ENCODE measurements at places on chromosomes 11 and 22. TPM values are rescaled to one million over a fixed set of nuclear protein-coding genes. Genes with fewer than 3 reads are reported as not detected.

DNA sequence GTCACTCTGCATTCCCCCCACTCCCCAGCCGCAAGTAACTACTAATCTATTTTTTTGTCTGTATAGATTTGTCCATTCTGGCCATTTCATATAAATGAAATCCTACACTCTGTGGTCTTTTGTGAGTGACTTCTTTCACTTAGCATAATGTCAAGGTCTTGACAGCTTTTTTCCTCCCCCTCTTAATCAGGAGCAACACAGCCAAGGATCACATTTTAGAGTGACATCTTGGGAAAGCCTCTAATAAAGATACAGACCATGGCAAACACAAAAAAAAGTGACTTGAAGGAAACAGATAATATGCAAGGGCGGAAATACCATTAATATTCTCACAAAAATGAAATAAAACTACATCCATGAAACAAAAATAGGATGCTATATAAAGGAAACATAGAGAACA lies 43.9 kb downstream of the RAB30 start:
- no peak overlapping the region for H3K4me3 ChIP-seq
- H3K27ac ChIP-seq, result no peak overlapping the region
- H3K4me1 ChIP-seq, result peaks cover 10% of the 10 kb centered on the region

- no peak overlapping the region for H3K27ac ChIP-seq
- DNase-seq, result no peak
- no peaks in the 10 kb centered on the region for H3K36me3 ChIP-seq
- no peak overlapping the region for H3K4me3 ChIP-seq
- H3K27me3 ChIP-seq, result no peaks in the 10 kb centered on the region
- H3K4me1 ChIP-seq, result no peaks in the 10 kb centered on the region
Observed at GRCh38 chr11:69429716-69430491, 51.6 kb upstream of the LINC01488 start.

DNA sequence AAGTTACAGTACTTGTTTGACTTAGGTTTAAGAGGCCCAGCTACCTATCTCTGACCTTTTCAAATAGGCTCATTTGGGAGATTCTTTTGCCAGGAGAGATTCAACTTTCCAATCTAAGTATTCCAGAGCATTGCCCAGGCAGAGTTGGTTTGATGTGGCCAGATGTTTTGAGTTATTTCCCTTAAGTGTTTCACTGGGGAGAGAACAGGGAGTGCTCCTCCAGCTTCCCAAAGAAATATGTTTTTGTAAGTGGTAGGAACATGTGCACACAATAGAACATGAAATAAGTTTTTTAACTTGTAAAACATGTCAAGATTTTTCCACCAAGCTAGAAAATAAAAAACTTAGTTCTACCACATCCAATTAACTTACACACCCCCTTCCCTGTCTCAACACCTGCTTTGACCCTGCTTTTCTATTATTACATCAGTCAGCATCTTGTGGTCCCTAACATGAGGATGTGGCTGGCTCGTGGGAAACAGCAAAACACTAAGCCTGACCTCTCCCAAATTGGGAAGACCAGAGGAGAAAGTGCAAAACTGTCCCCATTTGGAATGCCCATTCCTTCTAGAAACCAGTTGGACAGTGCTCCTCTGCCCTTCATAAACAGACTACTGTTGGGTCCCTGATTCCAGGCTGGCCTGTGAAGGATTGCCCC lies 70.4 kb upstream of the RASSF10 start:
- peaks cover 16% of the 10 kb centered on the region for H3K36me3 ChIP-seq
- no peak for DNase-seq
- H3K4me3 ChIP-seq, result no peak overlapping the region
- H3K27me3 ChIP-seq, result no peaks in the 10 kb centered on the region
- no peaks in the 10 kb centered on the region for H3K4me1 ChIP-seq
- H3K27ac ChIP-seq, result no peak overlapping the region

GRCh38 chr11:112294688-112295340 lies 34.2 kb upstream of the PLET1 start:
- H3K4me1 ChIP-seq, result peaks cover under 1% of the 10 kb centered on the region
- H3K27ac ChIP-seq, result peak overlapping the region; percentile 60
- H3K4me3 ChIP-seq, result no peak overlapping the region

DNA sequence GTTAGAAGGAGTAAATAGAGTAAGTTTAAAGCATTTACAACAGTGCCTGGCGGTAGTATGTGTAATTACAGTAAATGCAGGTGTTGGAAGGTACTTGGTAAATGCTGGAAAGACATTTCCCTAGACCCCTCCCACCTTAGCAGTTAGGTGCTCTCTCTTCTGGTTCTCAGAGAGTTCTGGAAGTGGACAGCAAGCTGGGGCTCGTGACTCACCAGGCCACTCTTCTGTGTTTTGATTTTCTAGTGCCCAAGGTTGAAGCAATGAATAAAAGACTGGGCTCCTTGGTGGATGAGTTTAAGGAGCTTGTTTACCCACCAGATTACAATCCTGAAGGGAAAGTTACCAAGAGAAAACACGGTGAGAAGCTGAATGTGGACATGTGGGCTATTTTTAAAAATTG lies 27.6 kb downstream of the SNU13 start:
- no peak for DNase-seq
- no peak overlapping the region for H3K4me3 ChIP-seq
- H3K36me3 ChIP-seq, result peaks cover 59% of the 10 kb centered on the region
- peak overlapping the region; percentile 85 for H3K27ac ChIP-seq

- H3K27ac ChIP-seq, result peak overlapping the region; percentile 58
- peak; percentile 42 for DNase-seq
Observed at GRCh38 chr11:61392981-61393595, 701 bp downstream of the TMEM216 start.

Gene RASL10A
- not detected for total RNA-seq

DNA sequence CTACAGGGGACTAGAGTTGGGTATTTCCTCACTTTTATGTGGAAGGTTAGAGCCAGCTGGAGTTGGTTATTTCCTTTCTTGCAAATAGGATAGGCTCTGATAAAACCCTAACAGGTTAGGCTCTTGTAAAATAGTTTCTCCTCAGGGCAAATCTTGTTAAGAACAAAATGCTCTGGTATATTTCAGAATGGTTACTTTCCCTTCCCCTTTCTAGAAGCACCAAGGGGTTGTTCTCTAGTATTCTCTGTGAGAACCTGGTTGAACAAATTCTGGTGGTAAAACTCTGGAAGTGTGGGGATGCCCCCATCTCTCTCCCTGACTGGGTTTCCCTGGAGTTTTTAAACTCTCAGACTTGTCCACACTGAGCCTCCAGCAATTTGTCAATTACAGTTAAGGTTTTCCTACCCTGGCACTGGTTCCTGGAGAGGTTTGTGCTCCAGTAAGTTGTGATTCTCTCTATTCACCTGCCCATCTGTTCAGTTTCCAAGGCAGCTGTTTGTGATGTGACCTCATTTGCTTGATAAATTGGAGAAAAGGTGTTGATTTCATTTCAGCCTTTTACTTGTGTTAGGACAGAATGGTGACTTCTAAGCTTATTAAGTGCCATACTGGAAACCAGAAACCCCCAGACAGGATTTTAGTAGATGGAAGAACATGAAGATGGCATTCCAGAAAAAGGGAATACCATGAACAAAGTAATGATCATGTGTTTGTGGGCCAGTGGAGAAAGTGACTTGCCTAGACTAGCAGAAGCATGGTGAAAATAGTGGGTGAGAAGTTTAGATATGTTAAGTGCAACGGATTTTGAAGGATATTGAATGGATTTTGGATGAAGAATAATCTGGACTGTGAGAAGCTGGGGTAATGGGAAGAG lies 64.6 kb downstream of the EXT2 start:
- no peak for DNase-seq
- no peaks in the 10 kb centered on the region for H3K27me3 ChIP-seq
- H3K27ac ChIP-seq, result no peak overlapping the region
- H3K36me3 ChIP-seq, result no peaks in the 10 kb centered on the region
- no peaks in the 10 kb centered on the region for H3K4me1 ChIP-seq

DNA sequence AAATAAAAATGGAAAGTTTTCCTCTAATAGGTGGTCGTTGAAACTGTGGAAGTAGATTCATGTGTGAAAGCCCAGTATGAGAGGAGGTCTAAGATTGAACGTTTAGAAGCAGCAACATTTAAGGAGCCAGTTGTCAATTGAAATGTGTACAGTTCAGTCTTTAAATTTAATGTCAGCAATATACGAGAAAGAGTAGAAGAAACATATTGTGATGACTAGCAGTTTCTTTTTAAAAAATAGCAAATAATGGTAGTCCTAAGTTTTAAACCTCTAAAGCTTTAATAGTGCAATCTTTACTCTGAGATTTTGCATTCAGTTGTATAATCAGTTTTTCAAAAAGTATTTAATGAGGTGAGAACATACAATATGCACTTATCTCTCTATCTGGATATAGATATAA lies 44.9 kb downstream of the TMEM135 start:
- H3K4me1 ChIP-seq, result no peaks in the 10 kb centered on the region
- H3K27ac ChIP-seq, result no peak overlapping the region
- no peak for DNase-seq
- no peaks in the 10 kb centered on the region for H3K36me3 ChIP-seq

GRCh38 chr11:9755561-9756185 lies 91.8 kb downstream of the SWAP70 start:
- no peaks in the 10 kb centered on the region for H3K27me3 ChIP-seq
- H3K36me3 ChIP-seq, result peaks cover 1% of the 10 kb centered on the region
- H3K27ac ChIP-seq, result no peak overlapping the region
- DNase-seq, result no peak

- no peak for DNase-seq
- H3K27me3 ChIP-seq, result no peaks in the 10 kb centered on the region
- H3K4me3 ChIP-seq, result no peak overlapping the region
- peaks cover 30% of the 10 kb centered on the region for H3K4me1 ChIP-seq
Observed at GRCh38 chr11:12719221-12719620, 45.0 kb downstream of the TEAD1 start.

Gene MAP6
- 8.1 TPM for total RNA-seq

GRCh38 chr11:120912504-120912903 lies 111.4 kb upstream of the TBCEL start:
- peaks cover 2% of the 10 kb centered on the region for H3K36me3 ChIP-seq
- peak; percentile 58 for DNase-seq
- no peak overlapping the region for H3K27ac ChIP-seq
- H3K4me3 ChIP-seq, result no peak overlapping the region
- H3K4me1 ChIP-seq, result no peaks in the 10 kb centered on the region
- H3K27me3 ChIP-seq, result no peaks in the 10 kb centered on the region

DNA sequence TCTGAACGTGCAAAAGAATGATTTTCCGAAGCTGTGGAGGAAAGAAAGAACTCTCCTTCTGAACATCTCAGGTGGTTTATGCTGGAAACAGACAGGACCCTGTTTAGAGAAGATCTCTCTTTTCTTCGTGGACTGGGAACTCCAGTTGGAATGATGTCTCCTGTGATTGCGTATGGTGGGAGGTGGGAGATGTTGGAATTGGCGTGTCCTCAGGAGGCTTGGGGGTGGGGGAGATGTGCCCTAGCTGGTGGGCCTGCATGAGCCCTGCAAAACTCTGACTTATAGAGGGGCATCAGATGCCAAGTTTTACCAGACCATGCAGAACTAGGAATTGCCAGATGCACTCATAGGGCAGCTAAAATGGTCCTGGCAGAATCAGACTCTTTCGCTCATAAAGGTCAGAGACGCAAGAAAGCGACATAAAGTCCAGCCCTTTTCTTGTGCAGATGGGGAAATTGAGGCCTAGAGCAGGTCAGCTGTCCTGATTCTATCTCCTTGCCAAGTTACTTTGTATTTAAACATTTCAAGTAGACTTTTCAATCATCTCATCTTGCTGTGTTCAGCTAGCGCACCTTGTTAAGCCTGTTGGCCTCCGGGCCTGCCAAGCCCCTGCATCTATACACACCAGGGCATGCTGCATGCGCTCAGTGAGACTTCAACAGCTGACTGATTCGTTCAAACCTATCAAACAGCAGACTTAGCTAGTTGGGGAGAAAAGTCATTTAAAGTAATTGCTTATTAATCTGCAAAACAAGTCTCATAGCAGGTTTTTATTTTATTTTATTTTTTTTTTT lies 34.2 kb upstream of the EHF start:
- H3K36me3 ChIP-seq, result no peaks in the 10 kb centered on the region
- H3K4me1 ChIP-seq, result peaks cover 4% of the 10 kb centered on the region

Gene KCNK7
- total RNA-seq, result 1.1 TPM

Gene ADORA2A
- total RNA-seq, result 10.0 TPM

GRCh38 chr11:85472953-85473352 lies 154.2 kb downstream of the DLG2 start:
- peak; percentile 28 for DNase-seq
- peaks cover 10% of the 10 kb centered on the region for H3K4me1 ChIP-seq
- no peak overlapping the region for H3K27ac ChIP-seq
- no peaks in the 10 kb centered on the region for H3K27me3 ChIP-seq
- H3K4me3 ChIP-seq, result no peak overlapping the region

DNA sequence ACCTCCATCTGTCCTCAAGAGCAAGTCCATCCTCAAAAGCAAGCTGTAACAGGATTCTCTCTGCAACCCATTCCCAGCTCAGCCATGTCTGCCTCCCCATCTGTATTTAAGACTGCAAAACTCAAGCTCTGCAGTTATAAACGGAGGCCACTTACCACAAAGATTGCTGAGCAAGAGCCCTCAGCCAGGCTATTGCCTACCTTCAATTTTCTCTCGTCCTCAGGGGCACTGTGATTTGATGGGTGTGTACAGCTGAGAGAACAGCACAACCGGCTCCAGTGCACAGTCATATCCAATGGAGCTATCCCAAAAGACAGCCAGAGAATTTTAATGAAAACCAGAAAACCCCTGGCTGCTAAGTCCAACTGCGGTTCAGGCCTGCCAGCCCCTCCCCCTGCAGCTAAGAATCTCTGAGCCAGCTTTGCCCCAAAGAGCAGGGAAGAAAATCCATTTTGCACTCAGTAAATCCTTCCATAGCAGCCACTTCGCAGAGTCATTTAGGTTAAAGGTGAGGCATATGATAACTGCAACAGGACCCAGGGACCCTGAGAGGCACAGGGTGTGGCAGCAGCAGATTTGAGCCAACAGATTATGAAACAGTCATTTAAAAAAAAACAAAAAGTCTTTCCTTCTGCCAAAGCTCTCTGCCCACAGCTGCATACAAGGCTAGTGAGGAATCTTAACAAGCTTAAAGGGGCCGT lies 37.6 kb downstream of the RAB30 start:
- no peaks in the 10 kb centered on the region for H3K36me3 ChIP-seq
- no peaks in the 10 kb centered on the region for H3K27me3 ChIP-seq
- no peak overlapping the region for H3K4me3 ChIP-seq
- H3K27ac ChIP-seq, result peak overlapping the region; percentile 67
- DNase-seq, result peak; percentile 47

DNA sequence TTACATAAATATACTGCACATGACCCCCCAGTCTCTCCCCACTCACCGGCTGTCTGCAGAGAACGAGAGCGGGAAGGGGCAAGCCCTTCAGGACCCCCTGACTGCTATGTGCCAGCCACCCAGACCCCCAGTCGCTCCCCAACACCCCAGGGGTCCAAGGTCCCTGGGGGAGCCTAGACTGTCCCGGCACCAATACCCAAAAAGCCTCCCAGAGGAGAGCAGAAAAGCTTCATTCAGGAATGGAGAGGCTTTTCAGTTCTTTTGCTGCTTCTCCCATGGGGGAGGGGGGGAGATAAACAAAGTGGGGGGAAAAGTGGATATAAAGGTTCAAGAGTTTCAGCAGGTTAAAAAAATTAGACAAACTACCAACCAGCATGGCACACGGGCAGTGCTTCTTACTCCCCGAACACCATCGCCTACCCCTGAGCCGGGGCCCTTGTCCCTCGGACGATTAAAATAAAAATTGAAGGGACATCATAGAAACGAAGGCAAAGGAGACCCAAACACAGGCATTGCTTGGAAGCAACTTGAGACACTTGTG lies 1.3 kb downstream of the CSNK1E start:
- H3K27me3 ChIP-seq, result no peaks in the 10 kb centered on the region
- H3K4me1 ChIP-seq, result peaks cover 5% of the 10 kb centered on the region
- H3K4me3 ChIP-seq, result peak overlapping the region; percentile 68
- DNase-seq, result no peak
- peak overlapping the region; percentile 97 for H3K27ac ChIP-seq
